ENCODE measurements at places on chromosomes 6 and 20. TPM values are rescaled to one million over a fixed set of nuclear protein-coding genes. Genes with fewer than 3 reads are reported as not detected.

The FOXF2 gene
- not detected for total RNA-seq

DNA sequence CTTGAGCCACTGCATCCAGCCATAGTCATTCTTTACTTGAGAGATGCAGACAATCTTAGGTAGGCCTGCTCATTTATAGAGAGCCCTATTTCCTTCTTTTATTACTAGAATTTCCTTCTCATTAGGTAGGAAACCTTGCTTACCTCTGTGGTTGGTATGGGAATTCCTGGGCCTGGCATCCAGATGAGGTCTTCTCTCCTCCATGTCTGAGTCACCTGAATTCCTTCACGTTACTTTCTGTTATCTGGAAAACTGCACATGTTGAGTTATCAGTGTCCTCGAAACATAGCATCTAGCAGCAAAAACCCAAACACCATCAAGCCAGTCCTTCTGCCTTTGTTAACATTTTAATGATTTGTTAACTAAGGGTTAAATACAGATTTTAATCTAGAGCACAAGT is 2.2 kb downstream of the ZNFX1 start:
- DNase-seq = no peak
- no peak overlapping the region for H3K27ac ChIP-seq
- H3K4me3 ChIP-seq = no peak overlapping the region
- peaks cover 14% of the 10 kb centered on the region for H3K4me1 ChIP-seq
- H3K27me3 ChIP-seq = no peaks in the 10 kb centered on the region
- H3K36me3 ChIP-seq = peaks cover 36% of the 10 kb centered on the region

DNA sequence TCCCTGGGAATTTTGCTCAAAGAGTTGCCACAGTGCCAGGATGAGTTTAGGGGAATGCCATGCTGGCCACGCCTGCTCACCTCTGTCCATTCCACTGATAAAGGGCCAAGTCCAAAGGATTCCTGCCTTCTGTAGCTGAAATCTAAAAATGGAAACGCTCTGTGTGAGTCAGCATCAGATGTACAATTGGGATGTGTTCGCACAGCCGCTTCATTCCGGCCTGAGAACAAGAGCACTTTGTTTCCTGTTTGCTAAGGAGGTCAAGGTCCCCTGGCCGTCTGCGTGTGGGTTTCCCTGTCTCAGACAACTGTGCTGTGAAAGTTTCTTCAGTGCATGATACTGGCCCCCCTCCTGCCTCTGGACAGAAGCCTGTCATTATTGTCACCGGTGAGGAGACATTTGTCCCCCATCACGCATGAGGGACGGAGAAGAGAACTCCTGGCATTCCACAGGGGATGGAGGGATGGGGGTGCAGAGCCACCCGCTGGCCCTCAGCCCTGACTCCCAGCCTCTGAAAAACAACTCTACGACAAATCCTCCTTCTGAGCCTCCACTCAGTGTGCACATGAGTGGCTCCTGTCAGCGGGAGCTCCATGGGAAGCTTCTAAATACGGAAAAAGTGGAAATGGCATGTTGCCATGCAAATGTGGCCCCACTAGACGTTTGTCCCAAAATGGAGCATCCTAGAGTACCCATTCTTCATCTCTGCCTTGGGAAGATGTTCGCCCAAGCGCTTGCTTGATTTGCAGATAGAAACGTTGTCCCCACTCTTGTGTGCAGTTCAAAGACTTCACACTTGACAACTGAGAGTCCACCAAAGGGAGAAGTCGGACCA is 143.5 kb upstream of the AFDN start:
- peaks cover 6% of the 10 kb centered on the region for H3K36me3 ChIP-seq
- peaks cover 64% of the 10 kb centered on the region for H3K4me1 ChIP-seq
- no peak overlapping the region for H3K4me3 ChIP-seq
- no peaks in the 10 kb centered on the region for H3K27me3 ChIP-seq
- DNase-seq = no peak
- H3K27ac ChIP-seq = peak overlapping the region; percentile 96

GRCh38 chr6:85023721-85024120 is 259.3 kb upstream of the TBX18 start:
- no peak overlapping the region for H3K27ac ChIP-seq
- no peaks in the 10 kb centered on the region for H3K4me1 ChIP-seq
- no peaks in the 10 kb centered on the region for H3K27me3 ChIP-seq
- no peak for DNase-seq
- H3K4me3 ChIP-seq = no peak overlapping the region

The CYP21A2 gene
- 0.67 TPM for total RNA-seq

- no peaks in the 10 kb centered on the region for H3K4me1 ChIP-seq
- H3K27ac ChIP-seq = no peak overlapping the region
- H3K4me3 ChIP-seq = no peak overlapping the region
- no peak for DNase-seq
- H3K36me3 ChIP-seq = no peaks in the 10 kb centered on the region
Measured at GRCh38 chr6:2632368-2632767, 118.4 kb downstream of the MYLK4 start.

DNA sequence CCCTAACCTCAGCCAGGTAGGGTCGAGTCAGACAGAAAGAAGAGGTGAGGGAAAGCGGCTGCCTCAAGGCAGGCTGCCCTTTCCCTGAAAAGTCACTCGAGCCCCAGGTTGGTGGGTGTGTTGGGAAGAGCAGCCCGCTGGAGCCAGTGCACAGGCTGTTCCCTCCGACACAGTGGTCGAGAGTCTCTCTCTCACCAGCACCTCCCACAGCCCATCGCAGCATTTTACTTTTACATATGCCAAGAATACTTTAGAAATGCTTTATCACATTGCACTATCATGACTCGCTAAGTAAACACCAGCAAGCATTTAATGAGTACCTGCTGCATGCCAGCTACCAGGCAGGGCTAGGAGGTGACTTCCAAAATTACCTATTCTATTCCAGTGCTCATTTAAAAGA is 1.7 kb downstream of the PRPH2 start:
- no peaks in the 10 kb centered on the region for H3K27me3 ChIP-seq
- DNase-seq = no peak
- H3K4me3 ChIP-seq = no peak overlapping the region
- H3K27ac ChIP-seq = no peak overlapping the region
- H3K36me3 ChIP-seq = no peaks in the 10 kb centered on the region
- no peaks in the 10 kb centered on the region for H3K4me1 ChIP-seq

DNA sequence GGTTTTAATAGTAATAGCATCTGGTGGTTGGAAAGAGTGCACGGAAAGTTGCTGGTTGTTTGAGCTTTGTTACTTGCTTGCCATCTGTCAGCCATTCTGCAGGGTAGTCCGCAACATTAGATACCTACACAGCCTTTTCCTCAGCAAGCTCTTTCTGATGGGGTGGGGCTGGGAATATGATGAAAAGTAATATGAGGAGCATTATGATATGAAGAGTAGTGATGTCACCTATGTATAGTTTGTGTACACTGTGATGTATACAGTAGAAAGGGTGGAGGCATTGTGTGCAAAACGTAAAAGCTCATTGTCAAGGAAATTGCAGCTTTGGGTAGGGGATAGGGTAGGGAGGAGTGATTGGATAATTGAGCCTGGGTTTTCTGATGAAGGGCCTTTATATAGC is 16.1 kb downstream of the SCAF8 start:
- no peak for DNase-seq
- peaks cover 17% of the 10 kb centered on the region for H3K4me1 ChIP-seq
- peak overlapping the region; percentile 79 for H3K27ac ChIP-seq
- no peaks in the 10 kb centered on the region for H3K27me3 ChIP-seq

- no peak overlapping the region for H3K4me3 ChIP-seq
- H3K27ac ChIP-seq = no peak overlapping the region
- peaks cover 7% of the 10 kb centered on the region for H3K27me3 ChIP-seq
Measured at GRCh38 chr20:15895560-15896084, 677.6 kb downstream of the KIF16B start.

DNA sequence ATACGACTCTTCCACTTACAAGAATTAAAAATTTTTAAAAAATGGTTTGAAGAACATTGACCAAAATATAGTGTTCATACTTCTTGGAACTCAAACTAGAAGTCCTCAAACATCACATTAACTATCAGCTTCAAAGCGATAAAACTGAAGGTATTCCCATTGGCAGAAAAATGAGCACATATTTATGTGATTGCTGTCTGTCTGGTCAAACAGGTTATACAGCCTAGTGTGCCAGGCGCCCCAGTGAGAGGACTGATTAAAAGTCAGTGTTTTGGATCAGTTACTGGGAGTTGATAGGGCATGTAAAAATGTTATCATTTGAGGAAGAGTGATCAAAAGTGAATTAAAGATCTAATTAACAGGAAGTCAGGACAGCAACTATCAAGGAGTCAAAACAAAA is 738.8 kb downstream of the HDGFL1 start:
- H3K36me3 ChIP-seq = no peaks in the 10 kb centered on the region
- peaks cover 6% of the 10 kb centered on the region for H3K4me1 ChIP-seq
- H3K27ac ChIP-seq = no peak overlapping the region
- no peak overlapping the region for H3K4me3 ChIP-seq
- no peak for DNase-seq
- no peaks in the 10 kb centered on the region for H3K27me3 ChIP-seq

DNA sequence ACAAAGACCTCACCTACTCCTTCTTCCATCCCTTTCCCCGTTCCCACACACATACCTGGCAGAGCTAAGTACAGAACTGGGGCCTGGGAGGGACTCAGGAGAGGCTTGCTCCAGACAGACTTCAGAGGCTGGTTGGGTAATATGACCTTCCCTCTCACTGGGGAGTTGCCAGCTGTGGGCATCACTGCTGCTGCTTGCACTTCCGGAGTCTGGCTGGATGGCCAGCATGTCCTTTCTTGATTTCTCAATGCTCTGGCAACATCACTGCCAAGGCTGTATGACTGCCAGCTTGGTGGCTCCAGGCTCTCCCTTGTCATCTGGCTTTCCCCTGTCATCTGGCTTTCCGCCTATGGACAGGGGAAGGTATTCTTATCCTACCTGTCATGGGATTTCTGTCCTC is 47.8 kb downstream of the CDH22 start:
- H3K36me3 ChIP-seq = no peaks in the 10 kb centered on the region
- no peak overlapping the region for H3K4me3 ChIP-seq
- no peak for DNase-seq
- H3K27me3 ChIP-seq = peaks cover 31% of the 10 kb centered on the region

The PTCRA gene
- not detected for total RNA-seq

The CGA gene
- 5.5 TPM for total RNA-seq

The GSTA2 gene
- 10.7 TPM for total RNA-seq

DNA sequence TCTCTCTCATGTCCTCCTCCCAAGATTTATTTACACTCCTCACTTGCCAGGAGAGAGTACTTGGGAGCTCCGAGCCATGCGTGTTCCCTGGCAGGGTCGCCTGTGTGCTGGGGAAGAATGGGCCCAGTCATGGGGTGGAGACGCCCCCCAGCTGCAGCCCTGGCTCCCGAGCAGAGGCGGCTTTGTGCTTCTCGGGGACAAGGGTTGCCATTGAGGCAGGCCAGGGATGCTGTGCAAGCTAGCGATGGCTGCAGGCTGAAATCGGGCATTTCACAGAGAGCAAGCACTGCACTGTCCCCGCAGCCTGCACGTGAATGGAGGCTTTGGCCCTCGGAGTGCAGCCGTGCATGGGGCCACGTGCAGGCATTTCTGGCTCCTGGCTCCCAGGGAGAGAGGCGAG is 23.8 kb downstream of the PHACTR3 start:
- no peaks in the 10 kb centered on the region for H3K4me1 ChIP-seq
- H3K27me3 ChIP-seq = peaks cover 22% of the 10 kb centered on the region
- no peak for DNase-seq
- no peak overlapping the region for H3K4me3 ChIP-seq

DNA sequence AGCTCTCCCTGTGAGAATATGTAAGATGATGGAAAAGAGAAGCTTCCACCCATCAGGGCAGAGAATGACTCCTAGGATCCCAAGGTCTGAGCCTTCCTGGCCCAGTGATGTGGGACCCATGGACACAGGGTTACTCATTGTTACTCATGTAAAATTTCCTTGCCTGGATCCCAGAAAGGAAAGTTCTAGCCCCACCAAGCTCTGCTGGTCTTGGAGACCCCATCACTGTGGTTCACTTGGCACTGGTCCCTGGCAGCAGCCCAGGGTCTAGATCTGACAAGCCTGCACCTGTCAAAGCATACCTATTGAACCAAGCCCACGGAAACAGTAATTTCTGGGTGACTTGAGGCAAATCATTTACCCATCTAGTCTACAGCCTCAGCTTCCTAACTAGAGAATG is 22.1 kb downstream of the MDGA1 start:
- no peak overlapping the region for H3K4me3 ChIP-seq
- peaks cover 79% of the 10 kb centered on the region for H3K27me3 ChIP-seq
- H3K27ac ChIP-seq = no peak overlapping the region
- DNase-seq = no peak
- no peaks in the 10 kb centered on the region for H3K36me3 ChIP-seq

The UNC93A gene
- total RNA-seq = 8.1 TPM

DNA sequence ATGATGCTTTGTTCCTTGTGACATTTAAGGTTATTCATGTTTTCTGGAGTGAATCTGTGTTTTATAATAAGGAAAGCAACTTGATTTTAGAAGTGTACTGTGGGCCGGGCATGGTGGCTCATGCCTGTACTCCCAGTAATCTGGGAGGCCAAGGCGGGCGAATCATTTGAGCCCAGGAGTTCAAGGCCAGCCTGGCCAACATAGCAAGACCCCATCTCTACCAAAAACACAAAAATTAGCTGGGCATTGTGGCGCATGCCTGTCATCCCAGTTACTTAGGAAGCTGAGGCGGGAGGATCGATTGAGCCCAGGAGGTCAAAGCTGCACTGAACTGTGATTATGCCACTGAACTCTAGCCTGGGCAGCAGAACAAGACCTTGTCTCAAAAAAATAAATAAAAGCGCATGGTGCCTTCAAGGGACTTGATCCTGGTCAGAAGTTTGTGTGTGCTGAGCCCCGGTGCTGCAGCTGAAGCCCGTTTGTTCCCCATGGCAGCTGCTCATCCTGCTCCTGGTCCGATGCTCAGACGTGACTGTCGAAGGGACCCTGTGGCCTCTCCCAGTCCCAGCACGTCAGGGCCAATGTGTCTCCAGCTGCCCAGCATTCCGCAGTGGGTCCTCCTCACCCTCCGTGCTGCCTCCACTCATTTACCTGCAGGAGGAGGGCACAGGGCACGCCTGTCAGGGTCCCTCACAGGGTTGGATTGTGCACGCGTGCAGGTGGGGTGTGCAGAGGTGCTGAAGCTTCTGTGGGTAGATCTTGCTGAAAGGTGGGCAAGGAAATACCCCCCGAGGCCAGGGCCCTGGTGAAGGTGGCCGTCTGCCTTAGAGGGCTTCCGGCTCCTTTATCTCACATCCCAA is 18.3 kb downstream of the ENTPD6 start:
- H3K4me3 ChIP-seq = no peak overlapping the region
- H3K36me3 ChIP-seq = peaks cover 6% of the 10 kb centered on the region
- no peaks in the 10 kb centered on the region for H3K4me1 ChIP-seq

The TFAP2A gene
- total RNA-seq = 10.0 TPM

The BCAS1 gene
- 0.81 TPM for total RNA-seq

GRCh38 chr6:91485047-91485446 is 898.2 kb upstream of the MAP3K7 start:
- H3K27me3 ChIP-seq = no peaks in the 10 kb centered on the region
- DNase-seq = no peak
- H3K4me1 ChIP-seq = peaks cover 5% of the 10 kb centered on the region
- no peak overlapping the region for H3K27ac ChIP-seq

GRCh38 chr6:90175627-90176538 is 120.8 kb downstream of the BACH2 start:
- peaks cover 5% of the 10 kb centered on the region for H3K36me3 ChIP-seq
- no peak for DNase-seq
- H3K4me3 ChIP-seq = no peak overlapping the region

Measured in progenitor cell of endocrine pancreas (in vitro differentiated cells).